ENCODE measurements at places on chromosomes 3 and 15.

DNA sequence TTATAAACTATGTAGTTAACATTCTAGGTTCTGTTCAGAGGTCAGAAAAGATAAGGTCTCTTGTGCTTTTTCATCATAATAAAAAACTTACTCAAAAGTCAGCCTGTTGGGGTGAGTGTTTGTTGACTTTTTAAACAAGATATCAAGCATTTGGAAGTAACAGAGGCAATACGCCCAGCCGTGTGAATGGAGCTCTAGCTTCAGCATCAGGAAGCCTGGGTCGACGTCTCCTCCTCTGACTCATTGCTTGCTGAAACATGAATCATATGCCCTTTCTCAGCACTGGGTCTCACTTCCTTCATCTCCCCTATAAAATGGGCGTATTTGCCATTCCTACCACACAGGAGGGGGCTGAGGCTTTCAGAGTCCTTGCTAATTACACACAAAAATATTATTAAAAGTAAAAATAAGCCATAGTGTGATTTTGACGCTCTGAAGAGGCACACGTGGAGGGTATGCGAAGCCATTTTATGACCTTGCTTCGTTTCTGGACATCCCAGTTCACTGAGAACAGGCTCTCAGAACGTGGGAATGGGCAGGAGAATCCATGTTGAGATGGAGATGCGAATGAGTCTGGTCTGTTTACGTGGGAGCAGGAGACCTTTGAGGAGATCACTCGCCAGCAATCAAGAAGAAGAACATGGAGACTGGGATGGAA lies 220.8 kb upstream of the TPRG1 start:
- no peak for DNase-seq

GRCh38 chr3:162082516-162082915 lies 585.9 kb downstream of the OTOL1 start:
- no peak for DNase-seq

DNA sequence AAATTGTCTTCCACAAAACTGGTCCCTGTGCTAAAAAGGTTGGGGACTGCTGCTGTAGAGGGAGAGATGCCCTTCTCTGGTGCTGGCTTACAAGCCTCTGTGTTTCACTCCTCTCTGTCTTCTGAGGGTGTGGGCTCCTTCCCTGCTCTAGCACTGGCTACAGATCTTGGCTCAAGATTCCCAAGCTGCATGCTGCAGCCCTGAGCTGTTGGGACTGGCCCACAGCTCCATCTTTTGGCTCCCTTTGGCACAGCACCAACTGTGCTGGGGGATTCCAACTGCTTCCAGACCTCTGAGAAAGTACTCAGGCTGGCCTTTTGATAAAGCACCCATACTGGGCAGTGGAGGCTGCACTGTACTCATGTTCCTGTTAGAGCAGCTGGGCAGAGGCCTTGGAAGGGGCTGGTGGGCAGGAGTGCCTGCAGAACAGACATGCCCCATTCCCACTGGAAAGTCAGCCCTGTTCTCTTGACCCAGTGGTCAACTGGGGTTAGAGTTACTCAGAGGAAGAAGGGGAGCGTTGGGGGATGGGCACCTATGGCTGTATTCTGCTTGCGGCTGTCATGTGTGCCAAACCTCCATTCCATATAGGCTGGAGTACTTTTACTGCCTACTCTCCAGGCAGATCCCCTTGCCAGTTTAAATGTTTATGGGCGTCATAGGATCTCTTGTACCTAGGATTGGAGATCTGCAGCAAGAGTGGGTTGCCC lies 55.7 kb downstream of the GALK2 start:
- no peak for DNase-seq

DNA sequence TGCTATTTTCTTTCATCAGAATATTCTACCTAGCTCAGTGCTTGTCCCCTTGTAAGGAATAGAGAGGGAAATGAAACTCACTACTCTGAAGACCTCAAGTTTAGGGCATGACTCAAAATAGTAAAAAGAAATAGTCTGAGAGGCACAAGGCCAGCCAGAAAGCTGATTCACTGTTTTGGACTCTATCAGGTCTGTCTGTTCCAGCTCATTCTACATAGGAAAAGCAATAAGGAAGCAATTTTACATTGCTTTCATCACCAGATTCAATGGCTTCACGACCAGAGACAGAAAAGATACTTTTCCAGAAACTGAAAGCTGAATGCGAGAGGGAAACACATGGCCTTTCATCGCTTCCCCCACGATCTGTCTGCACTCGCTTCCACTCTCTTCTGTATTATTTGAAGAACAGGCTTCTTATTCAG lies 276.0 kb downstream of the GBE1 start:
- DNase-seq, result no peak

DNA sequence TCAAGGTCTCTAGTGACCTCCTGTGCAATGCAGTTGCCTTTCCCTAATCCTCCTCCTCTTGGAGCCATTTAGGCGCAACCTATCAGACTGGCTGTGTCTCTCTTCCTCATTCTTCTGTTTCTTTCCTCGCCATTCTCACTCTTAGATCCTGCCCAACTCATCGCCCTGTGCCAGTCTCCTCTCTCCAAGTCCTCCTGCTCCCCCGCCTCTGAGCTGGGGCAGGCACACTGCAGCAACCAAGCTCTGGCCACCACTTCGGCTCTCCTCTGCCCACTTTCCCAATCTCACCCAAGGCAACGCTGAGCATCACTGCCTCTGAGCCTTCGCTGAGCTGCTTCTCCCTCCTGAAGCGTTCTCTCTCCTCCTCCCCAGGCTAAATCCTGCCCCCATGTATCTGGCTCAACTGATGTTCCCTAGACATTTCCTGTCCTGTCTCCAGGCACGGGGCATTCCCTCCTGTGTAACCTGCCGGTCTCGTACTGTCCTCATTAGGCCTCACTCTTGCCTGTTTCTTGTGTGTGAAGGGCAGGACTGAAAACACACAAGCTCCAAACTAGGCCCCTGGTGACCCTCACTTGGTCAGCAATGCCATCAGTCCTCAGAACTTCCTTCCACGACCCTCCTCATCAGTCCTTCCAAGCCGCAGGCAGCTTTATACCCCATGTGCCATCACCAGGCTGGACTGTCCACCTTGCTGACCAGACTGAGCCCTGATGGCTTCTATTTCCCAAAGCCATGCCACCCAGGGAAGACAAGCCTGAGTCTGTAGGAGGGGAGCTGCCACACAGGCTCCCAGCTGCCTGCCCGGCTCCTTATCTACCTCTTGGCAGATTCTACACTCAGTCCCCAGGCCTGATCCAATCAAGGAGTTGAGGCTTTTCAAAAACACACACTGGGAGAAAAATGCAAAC lies 85.6 kb downstream of the SEC22A start:
- no peak for DNase-seq

DNA sequence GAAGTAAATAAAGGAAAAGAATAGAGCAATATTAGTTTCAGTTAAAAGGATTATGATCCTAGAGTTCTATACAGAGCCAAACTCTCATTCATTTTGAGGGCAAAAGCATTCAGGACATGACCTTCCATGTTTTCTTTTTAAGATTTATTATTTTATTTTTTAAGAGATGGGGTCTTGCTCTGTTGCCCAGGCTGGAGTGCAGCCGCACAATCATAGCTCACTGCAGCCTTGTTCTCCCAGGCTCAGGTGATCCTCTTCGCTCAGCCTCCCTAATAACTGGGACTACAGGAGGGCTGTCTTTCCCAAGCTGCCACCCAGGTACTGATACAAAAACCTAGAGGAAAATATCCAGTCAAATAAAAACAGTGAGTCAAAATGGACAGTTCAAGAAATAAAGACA lies 13.6 kb upstream of the CCDC13 start:
- no peak for DNase-seq

DNA sequence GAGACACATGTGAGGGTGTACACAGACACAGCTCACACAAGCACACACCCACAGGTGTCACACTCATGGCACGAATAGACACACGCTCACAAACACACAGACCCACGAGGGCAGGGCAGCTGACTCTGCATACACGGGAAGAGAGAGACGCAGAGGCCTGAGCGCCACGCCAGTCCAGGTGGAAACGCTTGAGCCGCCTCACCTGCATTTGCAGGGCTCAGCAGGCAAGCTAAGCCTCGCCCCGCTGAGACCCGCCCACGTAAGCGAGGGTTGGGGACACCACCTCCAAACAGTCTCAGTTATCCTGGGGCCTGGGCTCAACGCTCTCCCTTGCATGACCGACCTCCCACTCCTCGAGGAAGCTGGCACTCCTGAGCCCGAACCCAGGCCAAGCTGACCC lies 73.2 kb downstream of the TLE3 start:
- no peak for DNase-seq

DNA sequence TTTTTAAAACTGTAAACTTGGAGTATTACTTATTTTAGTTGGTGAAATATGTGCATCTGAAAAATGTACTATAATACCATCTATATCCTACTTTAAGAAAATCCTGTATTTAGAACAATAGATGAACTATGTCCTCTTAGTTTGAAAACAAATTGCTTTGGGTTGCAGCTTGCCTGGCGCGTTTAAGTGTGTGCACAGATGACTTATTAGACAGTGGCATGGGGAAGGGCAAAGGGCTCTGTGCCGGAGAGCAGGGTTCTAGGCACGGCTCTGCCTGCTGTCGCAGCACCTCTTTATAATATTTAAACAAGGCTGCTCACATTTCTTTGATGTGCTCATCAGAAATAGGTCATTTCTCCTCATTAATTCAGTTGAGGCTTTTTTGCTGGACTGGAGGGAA lies 10.0 kb downstream of the PXK start:
- DNase-seq, result no peak

GRCh38 chr15:89015412-89016097 lies 72.7 kb upstream of the ABHD2 start:
- DNase-seq, result no peak

GRCh38 chr3:56314842-56315241 lies 153.4 kb downstream of the ERC2 start:
- DNase-seq, result no peak

DNA sequence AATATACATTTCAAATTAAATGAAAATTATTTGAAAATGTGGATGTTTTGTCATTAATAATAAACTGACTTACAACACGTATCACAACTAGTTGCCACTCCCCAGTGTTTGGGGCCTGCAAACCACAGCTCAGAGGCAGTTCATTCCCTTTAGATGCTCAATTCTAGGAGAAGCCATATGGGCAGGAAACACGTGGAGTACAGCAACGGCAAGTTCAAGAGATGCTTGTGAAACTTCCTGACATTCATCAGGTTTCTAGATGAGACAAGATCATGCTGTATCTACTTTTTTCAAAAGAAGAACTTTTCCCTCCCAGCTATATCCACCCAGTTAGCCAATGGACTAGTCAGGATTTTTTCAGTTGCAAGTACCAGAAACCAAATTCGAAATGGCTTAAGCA lies 17.6 kb upstream of the PLA2G4D start:
- no peak for DNase-seq

DNA sequence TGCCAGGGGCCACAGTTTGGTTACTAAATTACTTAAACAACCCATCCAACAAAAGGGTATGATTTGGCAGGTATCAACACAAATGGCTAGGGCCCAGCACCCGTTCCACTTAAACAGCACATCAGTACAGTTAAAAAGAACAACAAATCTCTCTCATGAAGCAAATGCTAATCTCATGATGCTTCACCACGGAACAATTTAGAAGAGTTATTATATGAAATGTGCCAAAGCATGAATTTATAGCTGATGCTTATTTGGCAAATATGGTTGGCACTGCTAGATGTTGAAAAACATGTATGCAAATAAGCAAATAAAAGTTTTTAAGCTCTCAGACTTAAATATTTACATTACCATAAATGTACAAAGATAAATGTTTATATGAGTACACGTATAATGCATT lies 2.3 kb downstream of the PEAK1 start:
- DNase-seq, result no peak

GRCh38 chr3:129598000-129598381 lies 8.5 kb downstream of the PLXND1 start:
- DNase-seq, result no peak

GRCh38 chr3:179943117-179943880 lies 93.4 kb downstream of the PEX5L start:
- DNase-seq, result no peak

DNA sequence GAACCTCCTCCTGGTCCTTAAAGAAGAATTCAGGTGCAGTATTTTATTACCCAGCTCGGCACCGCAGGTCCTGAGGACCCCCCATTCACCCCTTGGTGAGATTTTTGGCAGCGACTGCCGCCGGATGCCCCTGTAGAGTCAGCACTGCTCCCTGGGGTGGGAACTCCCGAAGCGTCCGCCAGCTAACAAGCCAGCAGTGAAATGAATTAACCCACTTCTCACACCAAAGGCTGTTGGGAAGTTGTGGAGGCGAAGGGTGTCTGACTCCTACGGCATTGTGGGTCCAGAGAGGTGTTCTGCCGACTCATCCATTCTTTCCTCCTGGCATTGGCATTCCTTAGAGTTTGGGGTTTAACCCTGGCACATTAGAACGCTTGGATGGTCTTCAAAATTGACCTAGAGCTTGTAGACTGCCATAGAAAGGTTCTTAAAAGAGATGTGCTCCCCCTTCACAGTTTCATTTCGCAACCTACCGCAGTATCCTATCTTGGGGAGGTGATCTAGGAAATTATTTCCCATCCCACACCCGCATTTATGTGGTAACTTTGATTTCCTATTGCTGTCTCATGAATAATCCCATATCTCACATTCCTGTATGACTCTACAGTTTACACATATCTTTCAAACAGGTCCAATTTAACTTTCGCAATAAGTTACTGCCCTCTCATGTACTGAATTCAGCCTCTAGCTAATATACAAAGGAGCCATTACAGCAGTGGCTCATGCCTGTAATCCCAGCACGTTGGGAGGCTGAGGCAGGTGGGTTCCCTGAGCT lies 879 bp upstream of the EIF5A2 start:
- no peak for DNase-seq

- DNase-seq, result no peak
Observed at GRCh38 chr3:183106635-183107034, 7.3 kb upstream of the MCCC1 start.

DNA sequence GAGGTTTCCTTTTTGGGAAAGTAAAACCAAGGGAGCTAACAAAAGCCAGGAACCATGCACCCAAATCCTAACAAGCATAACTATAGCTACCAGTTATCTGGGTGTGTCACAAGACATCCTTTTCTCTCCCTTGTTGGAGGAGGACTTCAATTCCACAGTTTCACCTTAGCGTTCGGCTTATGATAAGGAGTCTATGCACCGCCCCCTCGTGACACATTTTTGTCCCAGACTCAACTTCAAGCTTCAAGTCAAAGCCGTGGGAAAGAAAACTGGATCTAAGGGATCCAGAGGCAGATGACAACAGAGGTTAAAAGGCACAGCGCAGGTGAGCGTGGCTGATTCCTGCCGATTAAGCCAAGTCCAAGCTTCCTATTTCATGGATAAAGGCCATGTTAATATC lies 13.9 kb upstream of the FXR1 start:
- no peak for DNase-seq

GRCh38 chr15:72009222-72009621 lies 108.7 kb downstream of the MYO9A start:
- no peak for DNase-seq

- DNase-seq, result no peak
Observed at GRCh38 chr3:51671734-51672475, 853 bp downstream of the TEX264 start.
